NCI-H1092 (cell line): ENCODE measurements at places on chromosomes 1 and 21.

DNA sequence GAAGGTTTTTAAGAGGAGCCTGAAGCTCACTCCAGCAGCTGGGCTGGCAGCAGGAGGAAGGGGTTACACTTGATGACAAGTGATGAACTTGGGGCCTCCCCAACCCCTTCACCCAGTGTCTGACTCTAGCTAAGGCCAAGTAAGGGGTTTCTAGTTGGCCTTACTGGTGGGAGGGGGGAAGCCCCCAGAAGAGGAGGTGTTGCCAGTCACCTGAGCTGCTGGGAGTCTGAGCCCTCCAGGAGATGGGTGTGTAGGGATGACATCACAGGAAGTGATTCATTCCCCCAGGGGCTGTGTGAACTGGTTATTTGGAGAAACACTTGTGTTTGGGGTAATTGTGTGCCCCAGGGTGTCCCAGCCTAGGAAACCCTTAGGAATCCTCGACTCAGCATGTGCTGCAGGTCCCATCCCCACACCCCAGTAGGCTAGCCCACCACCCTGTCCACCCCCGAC, 3.1 kb downstream of the PADI1 start:
- no peak for DNase-seq

DNA sequence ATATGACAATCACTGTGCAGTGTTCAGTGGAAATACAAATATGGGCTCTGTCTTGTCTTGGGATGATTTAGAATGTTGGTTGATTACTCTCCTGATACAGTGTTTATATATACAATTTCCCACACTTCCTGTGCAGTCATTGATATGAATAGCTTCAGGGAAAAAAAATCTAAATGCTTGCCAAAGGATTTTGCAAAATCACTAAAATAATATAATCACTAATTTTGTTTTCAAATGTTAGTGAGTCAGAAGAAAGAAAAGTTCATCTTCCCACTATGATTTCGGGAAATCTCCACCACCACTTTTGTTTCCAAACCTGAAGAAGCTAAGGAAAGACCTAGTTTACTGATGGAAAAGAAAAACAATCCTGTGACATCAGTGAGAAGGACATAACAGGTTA, 32.1 kb upstream of the CHRM3 start:
- DNase-seq: no peak

GRCh38 chr1:3610527-3611169, 660 bp downstream of the MEGF6 start:
- no peak for DNase-seq

- DNase-seq: no peak
These were observed 475 bp upstream of the RPL5 start for GRCh38 chr1:92831368-92831761.

- DNase-seq: no peak
These were observed 30.5 kb downstream of the C4BPA start for GRCh38 chr1:207134581-207134980.

DNA sequence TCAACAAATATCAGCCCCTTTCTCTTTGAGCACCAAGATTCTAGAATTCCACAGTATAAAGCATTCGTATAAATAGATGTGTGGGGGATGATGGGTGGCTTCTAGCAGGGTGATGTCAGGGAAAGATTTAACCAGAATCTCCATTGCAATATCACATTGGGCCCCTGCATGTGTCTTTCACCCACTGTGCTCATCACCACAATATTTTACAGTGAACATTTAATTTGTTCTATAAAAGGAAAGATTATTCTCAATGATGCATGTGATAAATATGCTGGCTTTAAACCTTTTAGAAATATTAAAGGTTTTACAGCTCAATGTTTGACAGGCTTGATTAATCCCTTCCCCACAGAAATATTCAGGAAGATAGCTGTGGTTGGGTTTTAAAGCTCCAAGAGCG, 457.8 kb upstream of the DAB1 start:
- no peak for DNase-seq

DNA sequence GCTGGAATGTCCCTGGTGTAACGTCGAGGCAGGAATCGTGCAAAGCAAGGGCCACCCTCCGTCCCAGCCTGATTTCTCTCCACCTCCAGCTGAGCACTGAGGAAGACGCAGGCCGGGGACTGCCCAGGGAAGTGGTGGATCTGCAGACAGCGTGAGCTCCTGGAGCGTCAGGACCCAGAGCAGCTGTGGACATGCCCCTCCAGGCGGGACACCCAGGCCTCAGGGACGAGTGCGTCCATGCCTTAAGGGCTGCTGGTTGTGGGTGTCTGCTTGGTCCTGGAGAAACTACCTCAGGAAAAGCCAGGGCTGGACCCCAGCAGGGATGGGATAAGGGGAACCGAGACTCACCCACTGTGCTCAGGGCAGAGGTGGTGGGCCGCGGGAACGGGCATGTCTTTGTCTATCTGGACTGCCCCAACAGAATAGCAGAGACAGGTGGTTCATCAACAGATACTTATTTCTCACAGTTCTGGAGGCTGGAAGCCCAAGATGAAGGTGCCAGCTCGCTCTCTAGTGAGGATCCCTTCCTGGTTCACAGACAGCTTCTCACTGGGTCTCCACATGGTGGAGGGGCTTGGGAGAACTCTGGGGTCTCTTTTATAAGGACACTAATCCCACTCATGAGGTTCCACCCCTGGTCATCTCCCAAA, 5.8 kb upstream of the MMEL1 start:
- DNase-seq: no peak

DNA sequence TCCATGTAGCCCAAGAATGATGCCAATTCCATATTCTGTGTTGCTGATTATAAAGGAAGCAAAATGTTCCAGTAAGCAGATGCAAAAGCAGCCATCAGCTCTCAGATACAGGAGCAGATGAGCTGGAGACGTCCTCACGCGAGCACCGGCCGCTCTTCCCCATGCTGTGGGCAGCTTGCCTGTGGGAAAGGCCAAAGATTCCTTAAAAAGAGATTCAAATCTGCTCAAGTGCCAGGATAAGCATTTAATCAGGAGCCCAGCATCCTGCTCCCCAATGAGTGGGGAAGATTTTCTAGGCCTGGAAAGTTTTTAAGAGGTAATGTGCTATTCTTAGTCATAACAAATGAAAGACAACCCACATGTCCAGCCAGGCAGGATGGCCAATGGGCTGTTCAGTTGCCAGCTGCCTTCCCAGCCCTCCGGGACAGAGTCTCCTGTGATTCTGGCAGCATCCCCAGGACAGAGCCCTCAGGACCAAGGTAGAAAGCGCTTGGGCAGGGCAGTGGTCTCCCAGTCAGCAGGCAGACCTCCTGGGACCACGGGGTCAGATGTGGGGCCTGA, 108.2 kb upstream of the TMPRSS2 start:
- no peak for DNase-seq

- DNase-seq: no peak
These were observed 67.9 kb upstream of the ARID1A start for GRCh38 chr1:26627954-26628353.

DNA sequence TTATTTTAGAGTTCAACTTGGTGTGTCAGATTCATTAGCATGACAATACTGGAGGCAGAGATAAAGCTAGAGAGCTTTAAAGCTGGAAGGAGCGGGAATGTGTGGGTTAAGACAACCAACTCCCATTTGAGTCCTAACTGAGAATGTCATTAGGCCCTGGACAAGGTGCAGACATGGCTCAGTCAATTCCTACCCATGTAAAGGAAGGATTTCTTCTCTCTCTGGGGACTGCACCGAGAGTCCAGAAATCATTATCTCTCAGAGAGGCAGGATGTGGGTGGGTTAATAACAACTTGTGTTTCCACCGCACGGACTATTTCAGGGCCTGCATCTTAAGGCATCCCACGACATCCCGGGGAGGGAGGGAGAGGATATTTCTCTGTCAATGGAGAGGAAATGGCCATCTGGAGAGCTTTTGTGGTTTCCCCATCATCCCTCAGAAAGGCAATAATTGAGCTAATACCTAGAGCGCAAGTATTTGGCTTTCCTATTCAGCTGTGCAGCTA, 46.7 kb upstream of the SARS1 start:
- DNase-seq: no peak

DNA sequence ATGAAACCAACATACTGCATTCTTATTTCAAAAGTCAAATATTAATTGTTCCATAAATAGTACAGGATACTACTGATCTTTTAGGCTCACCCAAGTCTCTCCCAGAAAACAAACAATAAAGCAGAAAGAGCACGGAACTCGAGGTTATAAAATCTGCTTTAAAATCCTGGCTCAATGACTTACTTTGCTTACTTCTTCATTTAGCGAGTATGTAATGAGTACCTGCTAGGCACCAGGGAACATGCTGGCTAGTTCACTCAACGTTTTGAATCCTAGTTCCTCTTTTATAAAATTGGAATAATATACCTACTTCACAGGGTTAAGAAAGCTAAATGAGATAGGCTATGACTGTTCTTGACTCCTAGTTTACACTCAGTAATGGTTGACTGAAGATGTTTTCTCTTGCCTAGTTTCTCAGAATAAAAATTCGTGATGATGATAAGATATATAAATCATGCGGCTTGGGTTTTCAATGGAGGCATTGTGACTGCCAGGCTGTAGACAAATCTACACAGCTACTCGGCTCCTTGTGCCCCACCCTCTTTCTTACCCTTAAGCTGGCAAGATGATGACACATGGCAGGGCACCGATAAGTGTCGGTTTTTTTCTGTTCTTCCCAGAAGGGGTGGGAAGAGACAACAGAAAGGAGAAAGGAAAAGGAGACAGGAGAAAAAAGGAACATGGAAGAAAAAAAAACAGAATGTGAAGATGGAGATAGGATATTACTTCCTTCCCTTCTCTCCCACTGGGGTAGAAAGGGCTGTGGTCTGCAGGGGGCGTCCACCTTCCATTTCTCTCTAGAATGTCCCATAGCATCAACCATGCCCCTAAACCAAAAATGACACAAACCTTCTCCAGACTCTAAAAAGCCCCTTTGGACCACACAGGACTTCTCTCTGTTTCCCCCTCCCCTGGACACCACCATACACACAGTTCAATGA, 507.1 kb downstream of the SMYD3 start:
- DNase-seq: no peak

DNA sequence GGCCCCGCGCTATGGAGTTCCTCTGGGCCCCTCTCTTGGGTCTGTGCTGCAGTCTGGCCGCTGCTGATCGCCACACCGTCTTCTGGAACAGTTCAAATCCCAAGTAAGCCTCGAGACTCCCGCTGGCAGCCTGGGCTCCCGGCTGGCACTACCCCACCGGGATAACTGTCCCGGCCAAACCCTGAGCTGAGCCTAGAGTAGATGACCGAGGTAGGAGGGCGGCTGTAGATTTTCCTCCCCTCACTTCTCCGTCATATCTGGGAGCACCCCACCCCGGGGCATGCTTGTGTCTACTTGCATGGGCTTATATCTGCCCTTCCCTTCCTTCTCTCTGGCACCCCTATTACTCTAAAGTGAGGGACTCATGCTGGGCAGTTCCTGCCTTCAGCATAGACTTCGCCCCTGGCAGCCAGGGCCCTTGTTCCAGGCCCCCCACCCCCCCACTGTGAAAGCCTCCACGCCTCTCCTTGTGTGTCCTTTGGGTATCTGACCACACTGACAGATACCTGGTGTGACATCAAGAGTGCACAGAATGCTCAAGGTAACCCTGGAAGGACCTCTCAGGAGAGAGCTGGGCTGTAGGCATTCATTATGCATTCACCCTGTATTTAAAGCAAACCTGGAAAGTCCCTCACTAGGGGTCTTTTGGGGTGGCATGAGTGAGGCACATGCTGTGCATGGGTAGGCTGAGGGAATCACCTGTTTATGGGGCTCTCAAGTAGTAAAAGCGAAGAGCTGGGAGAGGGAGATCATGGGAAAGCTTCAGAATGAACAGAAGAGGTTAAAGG, 485 bp downstream of the EFNA1 start:
- DNase-seq: no peak

- DNase-seq: no peak
These were observed 1.4 kb upstream of the ABCA4 start for GRCh38 chr1:94122201-94122970.

- DNase-seq: no peak
These were observed 62.2 kb downstream of the HSF2BP start for GRCh38 chr21:43597052-43597451.

GRCh38 chr1:54794451-54795355, 6.4 kb downstream of the TTC22 start:
- DNase-seq: no peak

GRCh38 chr1:200625381-200625824, 4.9 kb upstream of the KIF14 start:
- DNase-seq: no peak

- no peak for DNase-seq
These were observed 4.2 kb downstream of the PPP1R15B start for GRCh38 chr1:204407295-204407971.

DNA sequence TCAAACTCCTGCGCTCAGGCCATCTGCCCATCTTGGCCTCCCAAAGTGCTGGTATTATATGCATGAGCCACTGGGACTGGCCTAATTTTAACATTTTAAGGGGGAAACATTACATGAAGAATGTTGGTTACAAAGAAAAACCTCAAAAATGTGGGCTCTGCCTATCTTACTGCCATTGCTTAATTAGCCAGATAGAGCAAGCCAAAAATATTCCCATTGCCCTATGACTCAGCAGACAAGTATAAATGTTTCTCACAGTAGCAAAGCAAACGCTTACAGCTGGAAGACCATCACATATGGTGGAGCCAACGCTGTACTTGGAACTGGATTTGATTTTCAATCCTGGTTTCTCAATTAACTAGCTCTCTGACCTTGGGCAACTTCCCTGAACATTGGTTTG, 502.0 kb downstream of the SMYD3 start:
- no peak for DNase-seq

DNA sequence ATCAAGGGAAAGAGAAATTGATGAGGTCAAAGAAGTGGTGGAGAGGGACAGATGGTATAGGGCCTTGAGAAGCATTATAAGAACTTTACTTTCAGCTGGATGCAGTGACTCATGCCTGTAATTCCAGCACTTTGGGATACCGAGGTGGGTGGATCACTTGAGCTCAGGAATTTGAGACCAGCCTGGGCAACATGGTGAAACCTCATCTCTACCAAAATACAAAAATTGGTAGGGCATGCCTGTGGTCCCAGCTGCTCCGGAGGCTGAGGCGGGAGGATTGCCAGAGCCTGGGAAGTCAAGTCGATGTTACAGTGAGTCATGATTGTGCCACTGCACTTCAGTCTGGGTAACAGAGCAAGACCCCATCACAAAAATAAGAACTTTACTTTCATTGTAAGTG, 5.7 kb downstream of the TMEM50A start:
- DNase-seq: no peak

DNA sequence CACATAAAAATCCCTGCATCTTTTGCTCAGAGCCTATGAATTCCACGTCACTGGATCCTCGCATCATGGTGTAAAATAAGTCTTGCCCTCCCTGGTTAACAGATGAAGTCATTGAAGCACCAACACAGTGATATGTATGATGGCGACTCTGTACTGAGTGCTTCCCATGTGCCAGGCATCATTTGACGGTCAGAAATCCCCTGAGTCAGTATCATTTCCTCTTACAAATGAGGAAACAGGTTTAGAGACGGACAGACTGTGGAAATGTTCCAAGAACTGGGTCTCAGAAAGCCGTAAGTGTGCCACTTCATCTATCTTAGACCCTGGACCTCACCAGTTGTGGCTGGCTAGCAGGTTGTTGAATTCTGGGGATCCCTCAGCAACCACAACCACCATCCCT, 5.1 kb upstream of the OLFML2B start:
- no peak for DNase-seq
